ENCODE measurements at places on chromosomes 1 and 21.

DNA sequence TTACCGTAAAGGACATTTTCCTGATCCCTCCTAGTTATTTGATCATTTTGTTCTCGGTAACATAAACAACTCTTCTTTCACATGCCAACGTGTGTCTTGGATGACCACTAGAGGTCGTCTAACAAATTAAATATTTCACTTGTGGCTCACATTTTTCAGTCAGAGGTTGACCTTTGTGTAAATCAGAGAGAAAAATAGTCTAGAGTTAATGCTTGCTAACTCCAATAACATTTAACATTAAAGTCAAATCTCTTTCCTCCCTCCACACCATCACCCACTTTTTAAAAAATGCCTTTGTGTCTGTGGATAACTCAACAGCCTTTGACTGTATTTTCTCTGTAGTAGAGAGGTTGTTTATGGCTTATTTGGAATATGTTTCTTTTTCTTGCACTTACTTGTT is 220.5 kb upstream of the B3GALT2 start:
- peak; percentile 13 for DNase-seq

- DNase-seq: no peak
These were observed 45.1 kb downstream of the MAP3K7CL start for GRCh38 chr21:29175408-29176134.

DNA sequence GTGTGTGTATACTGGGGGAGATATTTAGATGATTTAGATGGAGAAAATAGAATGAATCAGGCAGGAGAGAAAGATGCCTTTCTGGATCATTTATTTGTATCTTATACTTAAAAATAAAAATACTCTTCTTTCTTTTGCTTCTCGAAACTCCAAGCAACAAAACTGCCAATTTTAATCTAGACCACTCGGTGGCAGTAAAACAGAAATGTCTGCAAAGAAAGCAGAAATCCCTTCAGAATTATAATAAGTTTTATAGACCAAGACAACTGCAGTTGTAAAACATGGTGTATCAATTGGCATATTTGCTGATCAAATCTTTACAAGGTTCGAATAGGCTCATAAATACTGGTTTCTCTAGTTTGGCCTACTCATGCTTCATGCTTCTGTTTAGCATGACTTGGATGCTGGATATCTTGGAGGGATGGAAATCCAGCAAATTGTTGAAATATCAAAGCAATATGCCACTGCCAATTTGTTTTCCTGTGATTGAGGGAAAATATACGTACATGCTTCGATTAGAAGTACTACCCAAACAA is 15.1 kb upstream of the C1orf87 start:
- DNase-seq: no peak

- DNase-seq: no peak
These were observed 64.3 kb upstream of the HOOK1 start for GRCh38 chr1:59750328-59751003.

DNA sequence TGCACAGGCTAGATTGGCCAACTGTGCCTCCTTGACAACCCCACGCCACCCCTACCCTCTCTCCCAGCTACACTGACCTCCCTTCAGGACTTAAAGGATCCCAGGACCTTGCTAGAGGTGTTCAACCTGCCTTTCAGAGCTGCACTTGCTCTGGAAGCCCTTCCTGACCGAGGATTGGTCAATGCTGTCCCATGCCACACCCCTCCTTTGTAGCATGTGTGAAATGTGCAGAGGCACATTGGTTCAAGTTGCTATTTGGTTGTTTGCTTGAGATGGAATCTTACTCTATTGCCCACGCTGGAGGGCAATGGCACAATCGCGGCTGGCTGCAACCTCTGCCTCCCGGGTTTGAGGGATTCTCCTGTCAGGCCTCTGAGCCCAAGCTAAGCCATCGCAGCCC is 21.8 kb downstream of the ACTA1 start:
- no peak for DNase-seq

DNA sequence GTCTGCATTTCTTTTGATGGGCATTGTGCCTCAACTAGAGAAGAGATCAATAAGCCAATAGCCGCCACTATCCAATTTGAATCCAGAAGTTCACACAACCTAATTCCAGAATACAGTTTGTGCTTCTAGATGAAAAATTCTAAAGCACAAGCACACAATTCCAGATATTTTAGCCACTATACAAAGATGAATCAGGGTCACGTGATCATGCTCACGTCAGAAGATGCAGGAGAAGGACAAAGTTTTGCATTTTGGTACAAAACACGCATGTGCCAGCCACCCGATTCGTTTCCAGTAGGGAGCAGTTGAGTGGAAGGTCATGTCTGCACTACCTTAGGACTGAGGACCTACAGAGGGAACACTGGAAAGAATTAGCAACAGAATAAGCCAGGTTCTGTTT is 3.6 kb downstream of the KCNJ15 start:
- DNase-seq: no peak

- no peak for DNase-seq
These were observed 52.8 kb downstream of the TNFSF18 start for GRCh38 chr1:172997941-172998361.

GRCh38 chr1:227941509-227942020 is 6.2 kb downstream of the WNT9A start:
- no peak for DNase-seq

- no peak for DNase-seq
These were observed 249.0 kb upstream of the ZP4 start for GRCh38 chr1:238139713-238140112.

DNA sequence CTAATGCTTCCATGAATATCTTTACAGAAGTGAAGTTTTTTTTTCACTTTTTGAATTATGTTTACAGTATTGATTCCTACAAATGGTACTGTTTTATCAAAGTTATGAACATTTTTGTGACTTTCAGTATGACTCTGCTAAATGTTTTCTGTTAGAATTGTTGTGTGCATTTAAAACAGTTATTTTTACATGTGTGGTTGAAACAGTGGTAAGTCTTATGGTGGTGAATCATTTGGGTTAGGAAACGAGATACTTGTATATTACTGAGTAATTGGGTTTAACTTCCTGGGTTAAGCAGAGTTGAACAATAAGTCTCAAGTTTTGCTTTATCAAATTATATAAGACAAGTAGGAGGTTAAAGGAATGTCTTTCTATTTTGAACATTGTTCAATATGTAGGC is 66.8 kb downstream of the VPS13D start:
- no peak for DNase-seq

DNA sequence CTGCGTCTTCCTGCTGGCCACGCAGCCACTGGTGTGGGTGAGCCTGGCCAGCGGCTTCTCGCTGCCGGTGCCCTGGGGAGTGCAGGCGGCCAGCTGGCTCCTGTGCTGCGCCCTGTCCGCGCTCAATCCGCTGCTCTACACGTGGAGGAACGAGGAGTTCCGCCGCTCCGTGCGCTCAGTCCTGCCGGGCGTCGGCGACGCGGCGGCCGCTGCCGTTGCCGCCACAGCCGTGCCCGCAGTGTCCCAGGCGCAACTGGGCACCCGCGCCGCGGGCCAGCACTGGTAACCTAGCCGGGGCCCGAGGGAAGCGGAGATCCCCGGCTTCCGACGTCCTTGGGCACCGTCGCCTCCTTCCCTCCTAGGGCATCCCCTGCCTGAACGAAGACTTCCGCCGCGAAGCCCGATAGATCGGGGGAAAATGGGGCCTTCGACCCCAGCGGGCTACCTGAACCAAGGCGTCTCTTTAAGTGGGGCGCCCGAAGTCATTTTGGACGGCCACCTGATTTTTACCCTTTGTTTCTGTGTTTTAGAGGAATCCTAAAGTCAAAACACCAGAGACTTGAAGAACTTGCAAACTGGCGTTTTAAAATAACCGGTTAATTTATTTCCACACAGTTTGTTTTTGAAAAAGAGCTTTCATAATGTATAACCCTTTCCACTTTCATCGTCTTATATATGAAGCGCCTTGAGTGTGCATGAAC is 2.0 kb downstream of the GPR88 start:
- no peak for DNase-seq

Data from Caco-2 (cell line).